ENCODE measurements at places on chromosomes 7 and 10.

DNA sequence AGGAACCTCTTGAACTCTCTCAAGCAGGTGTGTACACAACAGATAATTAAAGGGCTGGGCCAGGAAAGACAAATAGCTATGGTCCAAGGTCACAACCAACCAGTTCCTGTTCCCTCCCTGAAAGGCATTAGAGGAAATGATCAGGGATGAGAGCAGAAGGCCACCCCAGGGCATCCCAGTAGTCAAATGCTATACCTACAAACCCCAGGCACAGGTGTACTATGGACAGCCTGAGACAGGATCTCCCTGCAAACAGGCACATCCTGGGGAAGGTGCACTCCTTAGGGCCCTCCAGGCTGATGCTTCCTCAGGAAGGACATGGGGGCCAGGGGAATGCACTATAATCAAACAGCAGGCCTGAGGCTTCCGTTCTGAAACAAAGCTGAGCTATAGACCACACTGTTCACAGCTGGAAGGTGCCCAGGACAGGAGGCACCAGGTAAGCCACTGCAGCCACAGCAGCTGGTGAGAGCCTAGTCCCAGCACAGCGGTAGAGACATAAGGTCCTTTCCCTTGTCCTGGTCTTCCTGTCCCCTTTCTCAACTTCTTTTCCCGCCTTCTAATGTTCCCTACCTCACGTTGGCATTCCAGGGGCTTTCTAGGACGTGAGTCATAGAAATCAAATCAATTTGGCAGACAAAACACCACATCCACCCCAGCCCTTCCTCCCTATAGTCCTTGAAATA is 13.3 kb downstream of the PARP12 start:
- peak; percentile 56 for DNase-seq

GRCh38 chr7:106767078-106767477 is 98.0 kb upstream of the PIK3CG start:
- no peak for DNase-seq

DNA sequence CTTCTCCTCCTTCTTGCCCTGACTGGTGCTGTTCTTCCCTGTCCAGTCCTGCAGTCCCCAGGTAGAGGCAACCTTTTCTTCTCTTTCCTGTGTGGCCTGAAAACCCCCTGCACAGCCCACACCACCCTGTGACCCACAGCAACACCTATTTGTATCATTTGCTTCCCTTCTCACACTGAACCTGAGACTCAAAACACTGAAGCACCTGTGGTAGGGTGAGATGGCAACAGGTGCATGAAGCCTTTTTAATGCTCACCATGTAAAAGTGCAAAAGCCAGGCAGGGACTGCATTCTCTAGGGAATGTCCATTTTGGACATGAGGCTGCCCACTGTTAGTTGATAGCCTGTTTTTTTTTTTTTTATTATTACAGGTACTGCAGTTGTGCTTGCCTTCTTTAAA is 71.4 kb downstream of the LRMDA start:
- no peak for DNase-seq

GRCh38 chr10:7243873-7244272 is 167.0 kb downstream of the SFMBT2 start:
- DNase-seq = no peak

DNA sequence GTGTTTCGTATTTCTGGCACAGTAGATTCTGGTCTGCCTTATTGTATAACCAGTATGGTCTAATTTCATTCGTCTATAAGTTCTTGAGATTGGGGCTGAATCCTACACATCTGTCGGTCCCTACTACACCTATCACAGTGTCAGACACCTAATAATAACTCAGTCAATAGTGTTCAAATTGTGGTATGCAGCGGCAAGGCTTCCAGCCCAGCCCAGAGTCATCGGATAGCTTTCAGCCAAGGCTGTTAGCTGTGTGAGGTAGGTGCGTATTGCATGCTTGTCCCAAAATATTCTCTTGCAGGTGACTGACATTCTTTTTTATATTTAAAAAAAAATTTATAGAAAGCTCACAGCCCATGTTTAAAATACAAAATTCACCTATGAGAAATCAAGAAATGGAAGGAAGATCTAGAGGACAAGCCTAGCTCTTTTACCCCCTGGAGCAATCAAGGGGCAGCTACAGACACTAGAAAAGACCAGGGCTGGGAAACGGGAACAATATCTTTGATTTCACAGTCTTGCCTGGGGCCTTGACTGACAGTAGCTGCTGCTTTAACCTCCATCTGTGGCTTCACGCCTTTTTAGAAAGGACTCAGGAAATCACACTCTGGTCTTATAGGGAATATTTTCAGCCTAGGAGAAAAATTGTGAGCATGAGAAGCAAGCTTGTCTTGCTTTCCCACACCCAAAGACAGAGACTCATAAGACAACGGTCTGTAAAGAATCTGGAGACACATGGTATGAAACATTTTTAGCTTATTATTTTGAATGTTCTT is 9.5 kb upstream of the ASB4 start:
- no peak for DNase-seq

DNA sequence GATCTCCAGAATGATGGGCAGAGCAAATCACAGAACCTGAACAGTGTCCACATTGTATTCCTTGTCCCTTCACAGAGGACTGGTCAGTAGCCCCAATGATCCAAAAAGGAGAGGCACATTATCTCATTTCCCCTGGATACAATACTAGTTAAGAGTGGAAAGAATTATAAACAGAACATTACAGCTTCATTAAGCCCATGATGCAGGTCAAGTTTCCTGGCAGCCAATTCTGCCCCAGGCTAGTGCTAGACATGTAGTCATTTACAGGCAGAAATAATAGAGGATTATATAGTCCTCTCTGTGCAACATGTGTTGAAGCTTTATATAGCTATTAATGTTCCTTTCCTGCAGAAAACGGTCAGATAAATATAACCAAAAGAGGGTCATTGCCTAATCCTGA is 124.3 kb upstream of the WNT16 start:
- peak; percentile 14 for DNase-seq

DNA sequence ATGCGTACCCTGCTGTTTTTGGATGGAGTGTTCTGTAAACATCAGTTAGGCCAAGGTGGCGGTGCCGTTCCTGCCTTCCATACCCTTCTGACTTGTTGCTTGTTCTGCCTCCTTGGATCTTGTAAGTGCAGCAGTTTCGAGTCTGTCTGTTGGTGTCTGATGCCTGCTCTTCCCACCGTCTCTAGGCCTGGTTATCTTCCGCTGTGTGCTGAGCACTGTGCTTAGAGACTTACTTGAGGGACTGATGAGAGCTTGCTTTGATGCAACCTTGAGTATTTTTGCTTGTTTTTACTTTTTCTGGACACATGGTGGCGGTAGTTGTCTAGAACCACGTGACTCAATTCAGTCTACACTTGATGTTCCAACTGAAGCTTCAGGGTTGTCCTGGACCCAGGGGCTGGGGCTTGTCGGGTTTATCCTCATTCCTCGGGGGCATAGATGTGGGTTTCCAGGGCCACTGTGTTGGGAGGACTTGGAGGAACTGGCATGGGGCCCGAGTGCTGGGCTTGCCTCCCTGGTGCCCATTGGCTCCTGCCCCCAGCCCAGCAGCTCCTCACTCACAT is 14.4 kb upstream of the SPRN start:
- no peak for DNase-seq

- peak; percentile 75 for DNase-seq
Observed at GRCh38 chr7:74051629-74052410, 23.8 kb downstream of the ELN start.

GRCh38 chr10:63935705-63936104 is 414.5 kb downstream of the REEP3 start:
- DNase-seq = no peak

DNA sequence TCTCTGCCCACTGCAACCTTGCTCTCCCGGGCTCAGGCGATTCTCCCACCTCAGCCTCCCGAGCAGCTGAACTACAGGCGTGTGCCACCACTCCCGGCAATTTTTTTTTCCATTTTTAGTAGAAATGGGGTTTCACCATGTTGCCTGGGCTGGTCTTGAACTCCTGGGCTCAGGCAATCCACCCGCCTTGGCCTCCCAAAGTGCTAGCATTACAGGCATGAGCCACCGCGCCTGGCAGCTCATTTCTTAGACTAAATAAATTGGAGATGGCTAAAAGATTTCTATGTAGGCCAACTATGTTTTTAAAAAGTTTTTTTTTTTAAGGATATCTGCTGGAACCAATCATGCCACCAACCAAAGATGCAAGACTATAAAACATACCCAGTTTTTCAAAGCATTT is 67.8 kb downstream of the TRUB1 start:
- no peak for DNase-seq

DNA sequence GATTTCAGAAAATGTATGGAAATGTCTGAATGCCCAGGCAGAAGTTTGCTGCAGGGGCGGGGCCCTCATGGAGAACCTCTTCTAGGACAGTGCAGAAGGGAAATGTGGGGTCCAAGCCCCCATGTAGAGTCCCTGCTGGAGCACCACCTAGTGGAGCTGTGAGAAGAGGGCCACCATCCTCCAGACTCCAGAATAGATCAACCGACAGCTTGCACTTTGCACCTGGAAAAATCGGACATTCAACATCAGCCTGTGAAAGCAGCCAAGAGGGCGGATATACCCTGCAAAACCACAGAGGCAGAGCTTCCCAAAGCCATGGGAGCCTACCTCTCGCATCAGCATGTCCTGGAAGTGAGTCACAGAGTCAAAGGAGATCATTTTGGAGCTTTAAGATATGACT is 14.3 kb downstream of the RPEL1 start:
- no peak for DNase-seq

DNA sequence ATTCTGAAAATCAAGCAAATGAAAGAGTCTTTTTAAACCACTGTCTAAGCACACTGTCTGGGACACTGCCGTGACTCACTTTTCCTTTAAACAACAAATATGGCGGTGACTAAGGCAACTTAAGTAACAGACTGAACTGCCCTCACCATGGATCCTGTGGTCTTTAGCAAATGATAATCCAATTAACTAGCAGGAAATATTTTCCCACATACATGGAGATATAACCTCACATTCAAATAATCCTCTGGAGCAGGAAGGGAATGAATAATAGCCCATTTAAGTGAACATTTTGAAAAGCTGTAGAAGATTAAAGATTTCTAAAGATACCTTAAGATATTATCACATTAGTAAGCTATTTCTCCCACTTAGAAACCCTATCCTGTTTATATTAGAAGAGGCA is 40.3 kb upstream of the LRRC17 start:
- peak; percentile 98 for DNase-seq

DNA sequence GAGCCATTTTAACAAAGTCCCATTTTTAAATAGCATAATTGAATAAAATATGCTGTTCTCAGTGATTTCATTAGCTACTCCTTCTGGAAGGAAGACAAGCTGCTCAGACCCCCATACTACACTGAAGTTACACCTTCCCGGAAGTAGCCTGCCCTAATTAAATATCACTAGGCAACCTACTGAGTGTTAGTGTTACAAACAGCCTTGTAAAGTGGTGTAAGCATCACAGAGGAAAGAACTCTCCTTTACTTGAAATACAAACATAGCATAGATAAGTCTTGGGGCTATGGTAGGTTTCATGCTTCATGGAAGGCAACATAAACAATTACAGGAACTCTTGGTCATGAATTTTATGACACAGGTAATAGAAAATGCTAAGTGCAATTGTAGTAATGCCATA is 43.4 kb upstream of the PTN start:
- no peak for DNase-seq

Data from Daoy (cell line).